Uterus (tissue), 4 donors: ENCODE measurements at places on chromosomes 12 and 14. TPM values are rescaled to one million over a fixed set of nuclear protein-coding genes. Genes with fewer than 3 reads are reported as not detected.

FGD6 gene
- total RNA-seq = 25.3 TPM

C1R gene
- total RNA-seq = 571 TPM

SLC25A47 gene
- total RNA-seq = not detected

SRRM4 gene
- total RNA-seq = 0.14 TPM

ADAMTS20 gene
- total RNA-seq = not detected

GUCY2C gene
- total RNA-seq = 0.15 TPM

MAP3K9 gene
- total RNA-seq = 0.51 TPM

- DNase-seq = no peak
- no peak overlapping the region for H3K27ac ChIP-seq
- H3K4me1 ChIP-seq = no peaks in the 10 kb centered on the region
- H3K36me3 ChIP-seq = peaks cover 3% of the 10 kb centered on the region
Measured at GRCh38 chr12:82025462-82025861, 266.3 kb upstream of the PPFIA2 start.

- no peaks in the 10 kb centered on the region for H3K36me3 ChIP-seq
- H3K4me3 ChIP-seq = no peak overlapping the region
- H3K27ac ChIP-seq = no peak overlapping the region
- H3K27me3 ChIP-seq = no peaks in the 10 kb centered on the region
- no peak for DNase-seq
Measured at GRCh38 chr12:56979628-56980027, 22.2 kb upstream of the RDH16 start.

- H3K27ac ChIP-seq = no peak overlapping the region
- H3K4me3 ChIP-seq = no peak overlapping the region
- no peak for DNase-seq
- no peaks in the 10 kb centered on the region for H3K36me3 ChIP-seq
- H3K27me3 ChIP-seq = no peaks in the 10 kb centered on the region
Measured at GRCh38 chr12:108270035-108270848, 68.9 kb downstream of the CMKLR1 start.

DNA sequence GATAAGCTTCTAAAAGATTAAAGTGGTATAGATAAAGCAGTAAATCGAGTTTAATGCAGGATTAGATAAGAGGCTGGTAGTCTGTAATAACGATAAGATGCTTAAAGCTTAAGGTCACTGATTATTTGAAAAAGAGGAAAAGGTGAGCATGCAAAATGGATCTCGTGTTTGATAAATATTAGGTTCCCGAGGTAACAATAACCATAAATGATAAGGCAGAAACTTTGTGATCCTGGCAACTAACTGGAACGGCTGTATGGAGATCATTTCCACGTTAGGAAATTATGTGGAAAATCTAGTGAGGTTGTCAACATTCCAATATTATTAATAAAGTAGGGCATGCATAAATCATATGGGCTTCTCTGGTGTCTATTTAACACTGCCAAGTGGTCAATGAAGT lies 255.5 kb downstream of the EFCAB11 start:
- no peaks in the 10 kb centered on the region for H3K27me3 ChIP-seq
- H3K4me3 ChIP-seq = no peak overlapping the region
- no peak overlapping the region for H3K27ac ChIP-seq
- peaks cover 6% of the 10 kb centered on the region for H3K4me1 ChIP-seq
- DNase-seq = no peak

DNA sequence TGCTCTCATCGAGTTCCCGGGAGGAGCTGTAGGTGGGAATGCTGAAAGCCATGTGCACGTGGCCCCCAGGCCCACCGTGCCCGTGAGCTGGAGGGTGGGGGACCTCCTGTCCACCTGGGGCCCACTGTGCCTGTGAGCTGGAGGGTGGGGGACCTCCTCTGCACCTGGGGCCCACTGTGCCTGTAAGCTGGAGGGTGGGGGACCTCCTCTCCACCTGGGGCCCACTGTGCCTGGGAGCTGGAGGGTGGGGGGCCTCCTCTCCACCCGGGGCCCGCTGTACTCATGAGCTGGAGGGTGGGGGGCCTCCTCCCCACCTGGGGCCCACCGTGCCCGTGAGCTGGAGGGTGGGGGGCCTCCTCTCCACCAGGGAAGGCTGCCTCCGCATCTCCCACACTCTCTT lies 13.9 kb upstream of the NUDT14 start:
- H3K36me3 ChIP-seq = no peaks in the 10 kb centered on the region
- H3K27me3 ChIP-seq = peaks cover 24% of the 10 kb centered on the region
- H3K4me1 ChIP-seq = no peaks in the 10 kb centered on the region
- DNase-seq = no peak
- no peak overlapping the region for H3K27ac ChIP-seq

DNA sequence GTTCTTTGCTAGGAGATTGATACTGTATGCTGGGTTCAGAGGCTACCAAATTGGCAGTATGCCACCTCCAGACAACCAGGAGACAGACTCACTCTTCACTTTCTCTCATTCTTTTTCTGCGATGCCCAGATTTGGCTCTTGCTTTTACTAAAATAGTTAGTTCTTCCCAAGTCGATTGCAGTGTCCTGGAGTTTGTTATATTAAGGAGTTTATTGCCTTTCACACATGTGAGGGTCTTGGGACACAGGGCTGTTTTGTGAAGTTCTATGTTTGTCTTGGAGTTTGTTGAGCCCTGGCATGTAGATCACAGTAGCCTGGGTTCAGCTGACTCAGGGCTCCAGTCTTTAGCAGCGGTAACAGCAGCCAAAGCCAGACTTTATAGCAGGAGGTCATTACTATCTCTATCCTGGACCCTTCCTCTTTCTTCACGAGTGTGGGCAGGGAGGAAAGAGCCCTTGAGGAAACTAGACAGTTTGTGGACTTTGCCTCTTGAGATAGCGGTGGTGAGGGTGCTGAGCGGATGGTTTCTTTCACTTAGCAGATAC lies 1.6 kb downstream of the MLEC start:
- H3K4me1 ChIP-seq = peaks cover 9% of the 10 kb centered on the region
- H3K36me3 ChIP-seq = no peaks in the 10 kb centered on the region
- peak overlapping the region; percentile 15 for H3K27ac ChIP-seq
- DNase-seq = no peak

DNA sequence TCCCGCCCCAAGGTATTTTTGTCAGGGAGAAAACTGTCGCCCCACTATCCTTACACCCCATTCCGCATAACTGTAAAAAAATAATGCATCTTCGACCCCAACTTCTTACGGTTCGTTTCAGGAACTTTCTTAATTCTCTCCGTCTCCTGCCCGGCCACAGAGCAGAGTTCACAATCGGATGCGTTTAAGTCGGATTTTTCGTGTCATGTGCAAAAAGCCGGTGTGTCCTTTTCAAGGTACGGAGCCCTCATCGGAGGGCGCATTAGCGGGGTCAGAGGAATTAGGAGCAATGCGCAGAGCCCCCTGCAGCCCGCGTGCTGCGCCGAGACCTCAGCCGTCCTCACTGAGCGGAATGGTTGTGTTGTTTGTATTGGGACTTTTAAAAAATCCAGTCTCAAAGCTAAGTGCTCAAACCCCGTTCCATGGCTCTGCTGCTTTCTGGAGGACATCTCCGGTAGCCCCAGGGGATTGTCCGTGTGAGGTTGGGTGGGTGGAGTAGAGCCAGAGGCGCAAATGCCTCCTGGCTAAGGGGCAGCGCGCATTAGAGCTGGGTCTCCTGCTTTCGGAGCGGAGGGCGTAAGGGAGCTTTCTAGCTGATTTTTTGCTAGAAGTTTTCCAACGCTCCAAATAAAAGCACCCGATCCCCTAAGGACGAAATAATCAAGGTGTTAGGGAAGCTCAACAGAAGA lies 3.9 kb upstream of the GSC start:
- H3K27me3 ChIP-seq = peaks cover 77% of the 10 kb centered on the region
- H3K36me3 ChIP-seq = no peaks in the 10 kb centered on the region
- peaks cover 16% of the 10 kb centered on the region for H3K4me1 ChIP-seq
- H3K27ac ChIP-seq = no peak overlapping the region
- no peak for DNase-seq

DNA sequence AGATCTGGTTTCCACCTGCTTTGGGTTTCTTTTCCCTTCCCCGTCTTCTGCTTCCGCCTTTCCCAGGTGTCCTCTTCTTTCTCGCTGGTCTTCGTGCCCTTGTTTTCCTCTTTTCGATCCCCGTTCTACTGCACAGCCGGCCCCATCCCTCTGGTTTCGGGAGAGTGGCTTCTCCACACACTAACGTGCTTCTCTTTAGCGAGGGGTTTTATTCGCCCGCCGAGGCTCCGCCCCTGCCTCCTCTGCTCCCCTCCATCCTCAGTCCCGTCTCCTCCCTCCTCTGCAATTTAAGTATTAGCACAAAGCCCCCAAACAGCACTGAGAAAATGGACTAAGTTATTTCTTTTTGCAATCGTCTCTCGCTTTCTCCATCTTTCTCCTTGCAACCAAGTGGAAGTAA lies at the start of gene SLC7A8:
SLC7A8 (minus strand) TSS at position 182 of the 400 bp plus-strand sequence. CDS start 746 bp downstream, outside the sequence.
- H3K27me3 ChIP-seq = no peaks in the 10 kb centered on the region
- H3K36me3 ChIP-seq = no peaks in the 10 kb centered on the region
- no peaks in the 10 kb centered on the region for H3K4me1 ChIP-seq
- peak; percentile 94 for DNase-seq

GRCh38 chr12:100796621-100797020 lies 2.0 kb downstream of the ANO4 start:
- H3K4me1 ChIP-seq = no peaks in the 10 kb centered on the region
- no peaks in the 10 kb centered on the region for H3K36me3 ChIP-seq
- no peak for DNase-seq
- H3K4me3 ChIP-seq = no peak overlapping the region
- H3K27ac ChIP-seq = no peak overlapping the region

DNA sequence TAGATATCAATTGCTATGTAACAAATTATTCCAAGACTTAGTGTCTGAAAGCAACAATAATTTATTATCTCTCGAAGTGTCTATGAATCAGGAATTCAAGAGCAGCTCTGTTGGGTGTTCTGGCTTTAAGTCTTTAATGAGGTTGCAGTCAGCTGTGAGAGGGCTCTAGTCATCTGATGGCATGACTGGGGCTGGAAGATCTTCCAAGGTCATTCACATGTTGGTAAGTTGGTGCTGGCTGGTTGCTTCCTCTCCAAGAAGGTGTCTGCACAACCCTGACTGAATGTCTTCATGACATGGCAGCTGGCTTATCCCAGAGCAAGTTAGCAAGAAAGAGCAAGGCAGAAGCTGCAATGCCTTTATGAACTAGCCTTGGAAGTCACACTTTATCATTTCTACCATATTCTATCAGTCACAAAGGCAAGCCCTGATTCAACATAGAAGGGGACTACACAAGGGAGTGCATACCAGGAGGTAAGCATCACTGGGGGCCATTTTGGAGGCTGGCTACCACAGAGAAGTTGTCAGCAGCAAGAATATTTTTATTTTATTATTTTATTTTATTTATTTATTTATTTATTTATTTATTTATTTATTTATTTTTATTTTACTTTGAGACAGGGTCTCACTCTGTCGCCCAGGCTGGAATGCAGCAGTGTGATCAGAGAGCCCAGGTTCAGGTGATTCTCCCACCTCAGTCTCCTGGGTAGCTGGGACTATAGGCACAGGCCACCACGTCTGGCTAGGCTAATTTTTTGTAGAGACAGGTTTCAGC lies 7.6 kb upstream of the SLC38A2 start:
- H3K27me3 ChIP-seq = no peaks in the 10 kb centered on the region
- H3K27ac ChIP-seq = no peak overlapping the region
- no peak for DNase-seq
- no peak overlapping the region for H3K4me3 ChIP-seq
- H3K36me3 ChIP-seq = no peaks in the 10 kb centered on the region
- no peaks in the 10 kb centered on the region for H3K4me1 ChIP-seq

DNA sequence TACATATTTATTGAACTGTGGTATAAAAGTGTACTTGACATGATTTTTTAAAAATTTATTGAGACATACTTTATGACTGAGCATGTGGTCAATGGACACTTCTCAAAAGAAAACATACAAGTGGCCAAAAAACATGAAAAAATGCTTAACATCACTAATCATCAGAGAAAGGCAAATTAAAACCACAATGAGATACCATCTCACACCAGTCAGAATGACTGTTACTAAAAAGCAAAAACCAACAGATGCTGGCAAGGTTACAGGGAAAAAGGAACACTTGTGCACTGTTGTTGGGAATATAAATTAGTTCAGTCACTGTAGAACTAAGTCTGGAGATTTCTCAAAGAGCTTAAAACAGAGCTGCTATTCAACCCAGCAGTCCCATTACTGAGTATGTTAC lies 1177.6 kb downstream of the GALC start:
- no peaks in the 10 kb centered on the region for H3K36me3 ChIP-seq
- H3K27ac ChIP-seq = no peak overlapping the region
- no peaks in the 10 kb centered on the region for H3K4me1 ChIP-seq

GRCh38 chr14:77730976-77731497 lies 23.1 kb downstream of the SLIRP start:
- DNase-seq = no peak
- H3K36me3 ChIP-seq = no peaks in the 10 kb centered on the region
- no peaks in the 10 kb centered on the region for H3K4me1 ChIP-seq
- H3K4me3 ChIP-seq = no peak overlapping the region
- no peak overlapping the region for H3K27ac ChIP-seq
- no peaks in the 10 kb centered on the region for H3K27me3 ChIP-seq

DNA sequence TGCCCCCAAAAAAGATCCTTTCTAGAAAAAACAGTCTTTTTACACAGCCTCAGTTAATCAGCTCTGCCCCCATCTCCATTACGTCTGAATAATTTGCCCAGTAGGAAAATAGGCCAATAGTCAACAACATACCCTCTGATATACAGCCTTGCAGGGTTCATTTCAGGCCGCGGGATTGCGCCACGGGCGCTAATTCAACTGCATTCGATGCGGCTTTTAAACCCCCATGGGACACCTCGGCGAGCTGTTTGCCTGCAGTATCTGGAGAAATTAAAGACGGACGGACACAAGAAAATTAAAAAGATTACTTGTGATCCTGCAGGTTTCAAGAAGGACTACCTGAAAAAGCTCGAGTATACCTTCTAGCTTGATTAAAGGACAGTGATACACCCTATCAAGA lies 36.1 kb downstream of the ERP29 start:
- no peak for DNase-seq
- H3K27me3 ChIP-seq = no peaks in the 10 kb centered on the region
- H3K27ac ChIP-seq = no peak overlapping the region
- H3K36me3 ChIP-seq = no peaks in the 10 kb centered on the region
- H3K4me1 ChIP-seq = no peaks in the 10 kb centered on the region

DNA sequence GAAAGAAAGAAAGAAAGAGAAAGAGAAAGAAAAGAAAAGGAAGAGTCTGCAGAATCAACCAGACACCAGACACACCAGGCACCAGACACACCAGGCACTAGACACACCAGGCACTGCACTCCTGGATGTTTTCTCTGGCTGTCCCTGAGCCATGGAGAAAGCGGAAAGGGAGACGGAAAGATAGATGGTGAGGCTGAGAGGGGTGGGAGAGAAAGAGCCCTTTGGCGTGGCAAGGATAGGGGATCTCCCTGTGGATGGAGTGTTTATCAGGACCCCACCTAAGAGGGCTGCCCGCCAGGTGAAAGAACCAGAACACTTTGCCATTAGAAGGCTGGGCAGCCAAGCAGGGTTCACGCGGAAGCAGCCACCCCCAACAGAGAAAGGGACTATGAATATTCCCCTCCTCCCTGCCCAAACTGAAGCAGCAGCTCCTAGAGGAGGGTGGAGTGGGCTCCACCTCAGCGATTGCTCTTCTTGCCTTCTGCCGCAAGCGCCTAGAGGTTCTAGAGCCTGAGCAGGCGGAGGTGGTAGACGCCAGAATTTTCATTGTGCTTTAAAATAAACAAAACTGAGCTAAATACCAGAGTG lies 13.4 kb downstream of the ST8SIA1 start:
- DNase-seq = no peak
- H3K27ac ChIP-seq = no peak overlapping the region
- no peak overlapping the region for H3K4me3 ChIP-seq
- H3K4me1 ChIP-seq = no peaks in the 10 kb centered on the region
- no peaks in the 10 kb centered on the region for H3K36me3 ChIP-seq

GRCh38 chr14:97408937-97409815 lies 612.0 kb downstream of the VRK1 start:
- no peaks in the 10 kb centered on the region for H3K4me1 ChIP-seq
- no peak overlapping the region for H3K27ac ChIP-seq
- no peak overlapping the region for H3K4me3 ChIP-seq
